ENCODE measurements at places on chromosomes 13 and 19. TPM values are rescaled to one million over a fixed set of nuclear protein-coding genes. Genes with fewer than 3 reads are reported as not detected.

TMEM145 gene
- 0.04 TPM for total RNA-seq

ZNF780A gene
- 15.0 TPM for total RNA-seq

IGFL2 gene
- total RNA-seq, result 0.09 TPM

GRCh38 chr13:35824395-35824794, 306.8 kb downstream of the DCLK1 start:
- peaks cover 26% of the 10 kb centered on the region for H3K36me3 ChIP-seq
- no peak for DNase-seq
- H3K4me1 ChIP-seq, result no peaks in the 10 kb centered on the region
- H3K4me3 ChIP-seq, result no peak overlapping the region
- no peaks in the 10 kb centered on the region for H3K27me3 ChIP-seq

DNA sequence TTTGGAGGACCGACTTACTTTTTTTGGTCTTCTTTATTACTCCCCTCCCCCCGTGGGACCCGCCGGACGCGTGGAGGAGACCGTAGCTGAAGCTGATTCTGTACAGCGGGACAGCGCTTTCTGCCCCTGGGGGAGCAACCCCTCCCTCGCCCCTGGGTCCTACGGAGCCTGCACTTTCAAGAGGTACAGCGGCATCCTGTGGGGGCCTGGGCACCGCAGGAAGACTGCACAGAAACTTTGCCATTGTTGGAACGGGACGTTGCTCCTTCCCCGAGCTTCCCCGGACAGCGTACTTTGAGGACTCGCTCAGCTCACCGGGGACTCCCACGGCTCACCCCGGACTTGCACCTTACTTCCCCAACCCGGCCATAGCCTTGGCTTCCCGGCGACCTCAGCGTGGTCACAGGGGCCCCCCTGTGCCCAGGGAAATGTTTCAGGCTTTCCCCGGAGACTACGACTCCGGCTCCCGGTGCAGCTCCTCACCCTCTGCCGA, 409 bp downstream of the FOSB start:
- H3K4me1 ChIP-seq, result peaks cover 41% of the 10 kb centered on the region
- H3K4me3 ChIP-seq, result peak overlapping the region; percentile 99
